ENCODE measurements at places on chromosomes 13 and 19. TPM values are rescaled to one million over a fixed set of nuclear protein-coding genes. Genes with fewer than 3 reads are reported as not detected.

GRCh38 chr13:98632961-98633360 lies 56.1 kb upstream of the STK24 start:
- no peak overlapping the region for H3K4me3 ChIP-seq
- H3K27me3 ChIP-seq = no peaks in the 10 kb centered on the region
- H3K36me3 ChIP-seq = no peaks in the 10 kb centered on the region
- H3K27ac ChIP-seq = no peak overlapping the region

- peaks cover 2% of the 10 kb centered on the region for H3K27me3 ChIP-seq
- H3K4me1 ChIP-seq = peaks cover 39% of the 10 kb centered on the region
- peaks cover 20% of the 10 kb centered on the region for H3K36me3 ChIP-seq
- DNase-seq = no peak
- peak overlapping the region; percentile 90 for H3K27ac ChIP-seq
These were observed 703 bp upstream of the FBL start for GRCh38 chr19:39846678-39847486.

DNA sequence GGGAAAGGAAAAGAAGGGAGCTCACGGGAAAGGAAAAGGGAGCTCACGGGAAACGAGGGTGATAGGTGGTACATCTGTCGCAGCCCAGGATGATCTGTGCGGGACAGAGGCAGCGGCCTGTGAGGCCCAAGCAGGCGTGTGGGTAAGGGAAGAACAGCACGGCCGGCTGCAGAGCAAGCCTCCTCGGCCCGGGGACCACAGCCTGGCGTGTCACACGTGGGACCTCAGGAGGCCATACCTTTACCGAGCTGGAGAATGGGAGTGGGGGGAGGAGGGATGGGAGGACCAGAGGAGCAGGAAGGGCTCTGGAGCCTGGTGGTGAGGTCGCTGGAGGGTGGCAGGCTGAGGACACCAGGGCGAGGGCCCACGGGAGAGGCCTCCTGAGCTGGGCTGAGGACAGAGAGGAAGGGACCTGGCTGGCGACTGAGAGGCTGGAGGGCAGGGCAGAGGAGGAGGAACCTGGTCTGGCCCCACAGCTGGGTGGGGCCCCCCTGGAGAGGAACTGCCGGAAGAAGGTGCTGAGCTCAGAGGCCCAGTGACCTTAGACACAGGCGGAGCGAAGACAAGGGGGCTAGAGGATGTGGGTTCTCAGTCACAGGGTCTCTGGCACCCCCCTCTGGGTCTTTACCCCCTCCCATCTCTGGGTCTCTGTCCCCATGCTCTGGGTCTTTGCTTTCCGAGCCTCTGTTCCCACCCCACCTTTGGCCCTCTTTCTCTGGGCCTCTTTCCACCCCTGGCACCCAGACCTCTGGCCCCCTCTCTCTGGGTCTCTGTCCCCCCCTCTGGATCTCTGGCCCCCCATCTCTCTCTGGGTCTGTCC lies 2.9 kb upstream of the FTL start:
- peak; percentile 63 for DNase-seq
- H3K27me3 ChIP-seq = no peaks in the 10 kb centered on the region
- H3K4me1 ChIP-seq = peaks cover 55% of the 10 kb centered on the region
- peaks cover 35% of the 10 kb centered on the region for H3K36me3 ChIP-seq
- H3K27ac ChIP-seq = peak overlapping the region; percentile 93

CSNK1A1L gene
- not detected for total RNA-seq

ZNF43 gene
- total RNA-seq = 25.2 TPM
